NCI-H2081 (cell line): ENCODE measurements at places on chromosomes 11 and 22.

DNA sequence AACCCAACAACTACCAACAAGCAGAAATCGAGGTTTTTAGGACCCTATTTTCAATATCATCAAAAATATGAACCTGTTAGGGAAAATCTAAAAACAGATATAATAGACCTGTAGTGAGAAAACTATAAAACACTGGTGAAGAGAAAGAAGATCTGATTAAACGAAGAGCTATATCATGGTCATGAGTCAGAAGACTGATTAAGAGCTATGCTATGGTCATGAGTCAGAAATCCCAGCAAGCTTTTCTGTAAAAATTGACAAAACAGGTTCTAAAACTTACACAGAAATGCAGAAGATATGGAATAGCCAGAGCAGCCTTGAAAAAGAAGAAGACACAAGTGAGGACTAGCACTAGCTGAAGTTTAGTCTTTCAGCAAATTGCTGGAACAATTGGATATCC is 345.0 kb downstream of the TBC1D22A start:
- no peak for DNase-seq

DNA sequence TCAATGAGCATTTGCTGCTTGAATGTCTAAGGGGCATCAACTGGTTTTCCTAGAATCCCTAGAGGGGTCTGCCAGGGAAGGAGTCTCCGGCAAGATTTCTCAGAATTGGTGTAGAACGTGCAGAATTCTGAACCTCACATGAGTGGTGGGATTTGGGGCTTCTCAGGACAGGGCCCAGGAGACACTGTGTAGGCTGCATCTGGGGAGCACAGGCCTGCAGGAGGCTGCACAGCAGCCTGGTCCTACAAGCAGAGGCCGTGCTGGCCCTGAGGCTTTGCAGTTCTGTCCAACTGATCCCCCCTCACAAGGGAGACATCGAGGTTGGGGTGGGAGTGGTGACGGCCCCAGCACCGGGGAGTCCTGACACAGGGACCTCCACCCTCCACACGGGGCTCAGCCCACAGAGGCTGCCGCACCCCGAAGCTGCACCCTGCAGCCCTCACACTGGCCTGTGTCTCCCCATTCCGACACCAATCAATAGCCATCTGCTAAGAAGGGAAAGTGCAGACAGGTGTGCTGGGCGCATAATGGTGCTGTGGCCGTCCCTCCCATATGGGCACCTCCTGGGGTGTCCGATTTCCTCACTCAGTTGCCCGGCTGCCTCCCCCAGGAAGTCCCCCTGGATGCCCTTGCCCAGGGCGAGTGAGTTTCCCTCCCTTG is 688.1 kb downstream of the BRD1 start:
- no peak for DNase-seq

GRCh38 chr11:87908086-87908485 is 267.2 kb downstream of the RAB38 start:
- no peak for DNase-seq

- no peak for DNase-seq
Observed at GRCh38 chr22:27560781-27561180, 240.8 kb downstream of the MN1 start.

DNA sequence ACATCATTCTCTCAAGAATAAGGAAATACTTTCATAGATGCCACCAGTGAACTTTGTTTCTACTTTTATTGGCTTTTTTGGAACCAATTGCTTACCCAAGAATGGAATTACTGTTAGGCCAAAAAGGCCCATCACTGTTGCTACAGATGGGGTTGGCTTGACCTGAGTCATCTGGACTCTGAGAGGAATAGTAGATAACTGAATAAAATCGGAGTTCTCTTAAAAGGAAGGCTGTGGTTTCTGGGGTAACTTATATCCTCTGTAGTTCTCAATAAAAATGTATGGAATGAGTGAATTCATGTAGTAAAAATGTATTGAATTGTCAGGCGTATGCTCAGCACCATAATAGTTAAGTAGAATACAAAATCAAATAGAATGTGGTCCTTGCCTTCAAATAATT is 56.6 kb downstream of the ARHGEF12 start:
- DNase-seq: no peak

- no peak for DNase-seq
Observed at GRCh38 chr22:26967282-26967681, 309.9 kb downstream of the MIAT start.

DNA sequence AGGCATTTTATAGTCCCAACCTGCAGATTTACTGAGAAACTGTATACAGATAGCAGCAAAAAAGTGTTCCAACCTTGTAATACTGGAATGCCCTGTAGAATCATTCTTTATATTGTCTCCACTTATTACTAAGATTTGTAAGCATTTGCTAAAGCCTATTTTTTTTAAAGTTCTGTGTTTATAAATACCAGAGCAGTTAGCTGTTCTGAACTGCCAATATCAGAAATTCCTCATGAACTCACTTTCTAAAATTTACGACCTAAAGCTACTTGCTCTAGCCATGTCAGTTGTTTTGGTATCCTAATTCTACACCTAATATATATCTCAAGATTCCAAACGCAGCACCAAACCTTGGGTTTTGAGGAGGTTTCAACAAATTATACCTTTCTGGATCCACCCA is 103.2 kb downstream of the C11orf65 start:
- DNase-seq: no peak

DNA sequence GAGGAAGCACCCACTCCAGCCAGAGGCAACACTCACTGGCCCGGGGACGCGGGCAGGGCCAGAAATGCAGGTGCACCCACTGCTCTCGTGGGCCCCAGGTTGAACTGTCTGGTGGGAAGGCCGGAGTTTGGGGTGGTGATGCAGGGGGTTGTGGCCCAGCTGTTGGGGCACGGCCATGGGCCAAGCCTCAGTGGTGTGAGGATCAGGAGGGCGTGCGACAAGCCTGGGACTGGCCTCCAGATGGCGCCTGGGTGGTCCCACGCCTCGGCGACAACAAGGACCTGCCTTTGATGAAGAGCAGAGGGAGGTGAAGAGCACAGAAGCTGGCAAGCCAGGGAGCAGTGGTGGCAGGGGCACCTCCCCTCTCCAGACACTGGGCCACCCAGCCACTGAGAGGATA is 240.8 kb downstream of the BRD1 start:
- DNase-seq: no peak

DNA sequence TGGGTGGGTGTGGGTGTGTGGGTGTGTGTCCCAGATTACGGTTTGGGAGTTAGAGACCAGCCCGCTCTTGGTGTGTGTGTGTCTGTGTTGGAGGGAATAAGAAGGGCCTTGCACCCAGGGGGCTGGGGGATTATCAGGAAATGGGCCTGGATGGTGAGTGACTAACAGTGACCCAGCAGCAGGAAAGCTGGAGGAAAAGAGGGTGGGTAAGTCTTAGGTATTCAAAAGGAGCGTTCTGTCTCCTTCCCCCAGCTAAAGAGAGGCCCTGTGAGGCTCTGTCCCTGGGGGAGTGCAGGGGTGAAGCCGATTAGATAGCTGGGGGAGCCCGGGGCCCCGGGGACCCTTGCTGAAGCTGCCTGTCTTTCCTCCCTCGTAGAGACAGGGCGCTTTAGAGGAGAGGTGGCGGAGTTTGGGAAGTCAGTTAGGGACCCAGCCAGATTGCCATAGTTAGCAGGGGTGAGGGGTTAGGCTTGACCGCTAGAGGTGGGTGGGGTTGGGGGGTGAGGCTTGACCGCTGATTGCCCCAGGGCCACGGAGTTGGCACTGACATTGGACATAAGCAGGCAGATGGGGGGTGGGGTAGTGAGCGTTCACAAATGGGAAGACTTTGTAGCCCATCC is 1.5 kb downstream of the OAF start:
- no peak for DNase-seq

GRCh38 chr11:80320765-80321164 is 879.9 kb upstream of the TENM4 start:
- DNase-seq: no peak

DNA sequence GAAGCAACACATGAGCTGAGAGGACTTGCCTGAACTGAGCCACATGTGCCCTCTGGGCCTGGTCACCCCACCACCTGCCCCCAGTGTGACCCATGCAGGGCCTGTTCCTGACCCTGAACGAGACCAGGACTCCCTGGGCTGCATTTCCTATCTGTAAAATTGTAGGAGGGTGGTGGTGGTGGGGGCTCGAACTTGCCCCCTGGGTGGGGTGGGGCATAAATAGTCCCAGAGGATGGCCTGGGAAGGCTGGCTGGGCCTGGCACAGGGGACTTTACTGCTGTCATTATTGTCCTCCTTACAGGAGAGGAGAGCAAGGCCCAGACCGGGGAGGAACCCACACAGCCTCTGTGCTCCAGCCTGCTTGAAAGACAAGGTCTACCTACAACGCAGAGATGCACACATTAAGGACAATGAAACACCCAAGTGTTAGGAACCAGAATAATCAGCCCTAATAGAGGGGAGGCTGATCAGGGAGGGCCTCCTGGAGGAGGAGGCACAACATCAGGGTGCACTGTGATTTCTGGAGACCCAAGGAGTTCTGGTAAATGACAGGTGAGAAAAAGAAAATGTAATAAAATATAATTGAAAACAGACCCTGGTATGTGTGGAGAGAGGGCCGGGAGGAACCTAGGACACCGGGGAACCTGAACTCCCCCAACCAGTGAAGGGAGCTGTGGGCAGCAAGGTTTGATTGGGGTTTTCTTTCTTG is 2.8 kb upstream of the AIFM3 start:
- no peak for DNase-seq

DNA sequence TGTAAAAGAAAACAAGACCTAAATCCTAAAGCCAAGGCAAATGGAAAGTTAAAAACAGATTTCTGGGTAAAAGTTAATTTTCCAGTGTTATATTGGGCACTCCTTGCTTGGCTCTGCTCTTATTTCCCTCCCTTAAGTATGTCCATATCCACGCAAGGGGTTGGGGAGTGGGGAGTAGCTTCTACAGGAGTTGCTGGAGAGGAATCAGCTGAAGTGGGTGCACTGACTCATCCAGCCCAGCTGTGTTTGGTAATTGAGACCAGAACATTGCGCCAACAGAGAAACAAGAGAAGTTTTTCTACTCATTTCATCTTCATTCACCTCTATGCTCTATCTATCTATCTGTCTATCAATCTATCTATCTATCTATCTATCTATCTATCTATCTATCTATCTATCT is 298.4 kb upstream of the PDGFD start:
- no peak for DNase-seq

DNA sequence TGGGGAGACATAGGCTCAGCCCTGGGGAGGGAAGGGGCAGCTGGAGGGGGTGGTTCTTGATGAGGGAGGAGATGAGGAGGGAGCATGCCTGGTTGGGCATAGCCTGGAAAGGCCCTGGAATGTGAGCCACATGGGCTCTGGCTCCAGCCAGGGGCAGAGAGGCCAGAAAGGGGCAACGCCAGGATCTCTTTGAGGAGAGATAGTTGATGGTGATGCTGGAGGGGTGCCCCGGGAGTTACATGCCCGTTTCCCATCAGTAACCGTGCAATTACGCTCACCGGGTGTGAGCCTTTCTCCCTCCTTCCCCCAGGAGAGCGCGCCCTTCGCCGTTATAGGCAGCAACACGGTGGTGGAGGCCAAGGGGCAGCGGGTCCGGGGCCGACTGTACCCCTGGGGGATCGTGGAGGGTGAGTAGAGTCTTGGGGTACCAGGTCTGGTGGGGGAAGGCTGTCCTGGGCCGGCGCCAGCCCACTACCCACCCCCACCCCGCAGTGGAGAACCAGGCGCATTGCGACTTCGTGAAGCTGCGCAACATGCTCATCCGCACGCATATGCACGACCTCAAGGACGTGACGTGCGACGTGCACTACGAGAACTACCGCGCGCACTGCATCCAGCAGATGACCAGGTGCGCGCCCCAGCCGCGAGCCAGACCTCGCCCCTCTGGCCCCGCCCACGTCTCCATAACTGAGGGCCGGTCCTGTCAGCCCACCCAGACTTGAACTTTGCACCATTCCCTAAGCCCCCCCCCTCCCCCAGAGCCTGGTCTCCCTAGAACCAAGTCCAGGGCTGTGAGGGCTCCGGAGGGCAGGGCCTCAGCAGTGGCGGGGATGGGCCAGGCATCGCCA is 1.8 kb upstream of the GP1BB start:
- DNase-seq: no peak

DNA sequence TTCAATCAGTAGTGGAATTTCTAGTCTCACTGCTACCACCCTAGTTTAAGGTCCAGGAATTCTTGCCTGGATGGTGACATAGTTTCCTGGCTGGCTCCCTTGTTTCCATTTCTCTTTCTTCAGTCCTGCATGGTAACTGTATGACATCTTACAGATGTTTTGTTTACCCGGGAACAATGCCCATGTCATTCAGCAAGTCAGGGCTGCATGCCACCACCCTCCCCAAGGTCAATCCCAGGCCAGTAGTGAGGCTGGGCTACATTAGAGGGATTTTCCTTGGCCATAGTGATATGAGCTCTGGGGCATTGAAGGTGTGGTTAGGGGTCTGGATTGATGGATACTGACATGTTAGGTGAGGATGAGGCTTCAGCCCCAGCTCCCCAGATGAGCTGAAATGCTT is 114.9 kb upstream of the E2F8 start:
- DNase-seq: no peak

- DNase-seq: no peak
Observed at GRCh38 chr22:48864748-48865147, 962.9 kb downstream of the BRD1 start.

DNA sequence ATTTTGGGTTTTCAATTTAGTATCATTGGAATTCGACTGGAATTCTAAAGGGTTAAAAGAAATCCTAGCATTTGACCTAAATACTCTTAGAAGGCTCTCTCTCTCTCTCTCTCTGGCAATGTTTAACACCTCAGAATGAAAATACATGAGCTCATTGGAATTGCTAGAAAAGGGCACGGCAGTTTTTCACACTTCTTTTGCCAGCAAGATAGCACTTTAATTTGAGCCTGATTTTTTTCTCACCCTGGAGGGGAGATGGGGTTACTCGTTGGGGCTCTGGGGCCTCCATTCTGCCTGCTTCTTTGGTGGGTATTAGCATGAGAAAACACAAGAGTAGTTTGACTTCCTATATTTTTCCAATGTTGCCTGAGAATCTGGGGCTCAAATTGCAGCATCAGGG is 22.8 kb upstream of the CLMP start:
- no peak for DNase-seq

DNA sequence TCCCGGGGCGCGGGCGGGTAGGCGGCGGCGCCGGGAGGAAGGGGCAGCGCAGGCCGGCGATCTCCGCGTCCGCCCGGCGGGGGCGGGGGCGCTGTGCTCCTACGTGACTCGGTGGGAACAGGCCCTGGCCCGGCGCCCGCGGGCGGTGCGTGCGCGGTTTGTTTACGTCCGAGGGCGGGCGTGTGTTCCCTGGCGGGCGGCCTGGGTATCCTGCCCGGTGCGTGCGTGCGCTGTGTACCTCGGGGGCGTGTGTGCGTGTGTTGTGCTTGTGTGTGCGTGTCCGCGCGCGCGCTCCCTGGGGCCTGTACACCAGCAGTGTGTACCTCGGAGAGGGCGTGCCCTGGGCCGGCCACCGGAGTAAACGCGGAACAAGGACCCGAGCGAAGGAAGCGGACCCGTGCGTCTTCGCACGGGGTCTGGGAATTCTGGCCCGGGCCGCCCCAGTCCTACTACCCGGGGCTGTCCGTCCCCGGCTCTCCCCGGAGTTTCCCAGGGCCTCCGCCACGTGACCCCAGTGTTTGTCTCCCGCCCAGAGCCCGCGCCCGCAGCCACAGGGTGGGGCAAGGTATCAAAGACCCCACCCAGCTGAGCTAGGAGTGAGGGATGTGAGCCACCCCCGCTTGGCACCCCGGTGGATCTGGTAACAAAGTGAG is 769 bp downstream of the MAFF start:
- peak; percentile 40 for DNase-seq

GRCh38 chr11:128896356-128896755 is 5.2 kb downstream of the KCNJ5 start:
- DNase-seq: no peak

GRCh38 chr11:57649826-57650738 is at the start of gene YPEL4:
TSS of gene YPEL4 (minus strand) at chr11:57649912. CDS start at chr11:57647107, 2,805 bp downstream.
- no peak for DNase-seq

- no peak for DNase-seq
Observed at GRCh38 chr11:94910779-94911178, 62.6 kb downstream of the CWC15 start.

GRCh38 chr11:120793806-120794479 is 230.0 kb upstream of the TBCEL start:
- no peak for DNase-seq
